ENCODE measurements at places on chromosomes 3 and 15.

GRCh38 chr3:13542142-13542541 is 6.8 kb upstream of the FBLN2 start:
- DNase-seq = no peak

DNA sequence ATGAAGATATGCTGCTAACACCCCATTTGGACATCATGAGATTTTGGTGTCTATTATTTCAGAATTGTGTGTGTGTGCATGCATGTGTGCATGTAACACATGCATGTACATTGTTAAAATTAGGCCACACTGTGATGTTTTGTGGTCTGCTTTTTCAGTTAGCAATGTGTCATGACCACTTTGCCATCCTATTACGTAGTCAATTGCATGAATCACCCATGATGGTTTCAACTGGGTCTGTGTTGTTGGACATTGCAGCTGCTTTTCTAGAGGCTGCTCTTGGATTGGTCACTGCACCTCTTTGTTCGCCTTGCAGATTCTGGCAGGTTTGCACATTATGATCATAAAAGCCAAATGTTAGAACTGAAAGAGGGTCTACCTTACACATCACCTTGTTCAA is 101.0 kb upstream of the THBS1 start:
- DNase-seq = no peak

DNA sequence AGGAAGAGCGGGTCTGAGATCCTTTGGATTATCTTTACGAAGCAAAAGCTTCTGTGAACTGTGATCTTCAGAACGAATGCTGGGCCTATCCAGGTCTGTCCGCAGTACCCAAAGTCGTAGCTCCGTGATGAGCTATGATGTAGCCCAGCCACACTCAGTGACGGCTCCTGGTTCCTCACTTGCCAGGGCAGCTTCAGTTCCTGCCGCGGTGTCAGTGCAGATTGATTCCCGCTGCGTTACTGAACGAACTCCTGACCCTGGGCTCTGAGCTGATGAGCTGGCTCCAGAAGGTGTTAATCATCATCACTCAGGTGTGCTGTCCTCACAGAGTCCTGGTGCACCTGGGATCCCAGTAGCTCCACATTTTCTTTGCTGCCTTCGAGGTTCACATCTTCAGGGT is 45.0 kb downstream of the TMEM44 start:
- no peak for DNase-seq

DNA sequence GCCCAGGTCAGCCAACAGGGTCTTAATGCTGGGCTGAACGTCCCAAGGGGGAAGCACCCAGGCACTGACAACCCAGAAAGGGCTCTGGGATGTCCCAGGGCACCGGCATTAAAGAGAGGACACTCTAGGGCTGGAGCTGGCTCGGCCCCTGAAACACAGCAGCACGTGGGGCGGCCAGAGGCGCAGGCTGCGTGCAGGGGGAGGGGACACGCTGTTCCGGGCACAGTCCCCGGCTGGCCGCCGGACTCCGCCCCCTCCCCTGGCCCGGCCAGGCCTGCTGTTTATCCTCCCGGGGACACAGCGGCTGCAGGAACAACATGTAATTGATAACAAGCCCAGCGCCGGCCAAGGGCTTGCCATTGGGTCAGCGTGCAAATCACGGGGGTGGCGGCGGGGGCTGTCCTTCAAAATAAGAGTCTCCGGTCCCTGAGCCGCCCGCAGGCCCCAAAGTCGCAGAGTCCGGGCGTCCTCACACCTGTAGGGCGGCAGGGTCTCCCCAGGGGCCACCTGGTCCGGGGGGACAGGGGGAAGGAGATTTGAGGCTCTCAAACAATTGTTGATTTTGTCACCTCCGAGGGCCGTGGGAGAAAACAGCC is 1.3 kb downstream of the KLF15 start:
- no peak for DNase-seq

- DNase-seq = no peak
Observed at GRCh38 chr3:157520485-157521150, 17.4 kb upstream of the VEPH1 start.

DNA sequence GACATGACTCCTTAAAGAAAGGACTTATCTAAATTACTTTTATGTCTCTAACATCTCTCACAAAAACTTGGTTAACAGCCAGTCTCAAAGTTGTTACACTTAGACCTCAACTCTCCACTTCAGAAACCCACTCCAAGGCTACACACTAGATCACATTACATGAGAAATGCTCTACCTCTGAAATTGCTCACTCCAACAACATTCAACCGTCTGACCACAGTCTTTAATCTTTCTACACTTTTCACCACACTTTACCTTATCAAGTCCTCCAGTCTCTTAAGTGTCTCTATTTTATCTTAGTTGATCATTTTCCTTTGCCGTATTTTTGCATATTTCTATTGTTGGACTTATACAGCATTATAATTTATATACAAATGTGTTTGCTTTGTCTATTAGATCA is 5.8 kb downstream of the SLC12A6 start:
- no peak for DNase-seq

- DNase-seq = peak; percentile 43
Observed at GRCh38 chr15:40894681-40895448, 615 bp downstream of the VPS18 start.

DNA sequence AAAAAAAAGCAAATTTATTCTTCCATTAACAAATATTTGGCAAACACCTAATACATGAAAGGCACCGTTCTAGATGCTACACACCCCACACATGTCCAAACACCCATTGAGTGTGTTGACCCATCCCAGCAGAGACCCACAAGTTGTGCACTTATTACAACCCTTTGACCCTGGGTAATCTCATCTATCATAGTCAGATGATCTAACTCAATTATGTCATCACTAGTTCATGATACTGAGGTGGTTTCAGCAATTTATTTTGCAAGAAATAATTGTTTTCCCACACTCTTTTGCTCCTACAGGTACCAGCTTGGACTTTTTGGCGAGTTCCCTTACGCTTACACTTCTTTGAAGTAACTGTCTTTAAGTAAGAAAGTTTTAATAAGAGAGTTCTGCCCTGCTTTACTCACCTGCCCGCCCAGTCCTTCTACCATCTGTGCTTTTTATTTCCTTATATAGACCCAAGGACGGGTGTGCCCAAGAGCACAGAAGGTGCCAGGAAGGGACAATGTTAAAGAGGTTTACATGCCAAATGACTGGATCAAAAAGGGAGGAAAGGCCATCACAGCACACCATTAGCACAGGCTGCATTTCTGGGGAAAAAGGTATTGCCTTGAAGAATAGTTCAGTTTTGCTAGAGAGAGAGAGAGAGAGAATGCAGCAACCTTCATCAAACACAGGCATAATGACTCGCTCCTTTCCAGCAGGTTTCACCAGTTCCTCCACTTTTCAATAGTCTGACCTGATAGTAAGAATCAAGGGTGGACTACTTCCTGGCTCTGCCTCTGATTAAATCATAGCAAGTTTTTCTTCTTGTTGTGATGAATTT is 54.5 kb upstream of the ATP11B start:
- DNase-seq = no peak

DNA sequence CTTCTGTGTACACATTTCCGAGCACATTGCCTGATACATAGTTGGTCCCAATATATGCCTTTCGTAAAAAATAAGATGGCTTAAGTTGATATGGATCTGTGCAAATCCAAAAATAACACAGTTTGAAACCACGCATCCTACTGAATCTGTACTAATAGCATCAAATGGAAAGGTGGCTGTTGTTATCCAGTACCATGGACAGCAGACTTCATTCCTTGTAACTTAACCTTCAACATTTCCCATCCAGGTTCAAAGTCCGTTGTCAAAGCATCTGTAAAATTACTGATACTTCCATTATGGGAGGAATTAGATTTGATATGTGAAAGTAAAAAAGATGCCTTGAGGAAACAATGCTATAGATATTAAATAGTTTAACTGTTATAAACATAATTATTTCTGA is 65.5 kb upstream of the C3orf49 start:
- DNase-seq = no peak

DNA sequence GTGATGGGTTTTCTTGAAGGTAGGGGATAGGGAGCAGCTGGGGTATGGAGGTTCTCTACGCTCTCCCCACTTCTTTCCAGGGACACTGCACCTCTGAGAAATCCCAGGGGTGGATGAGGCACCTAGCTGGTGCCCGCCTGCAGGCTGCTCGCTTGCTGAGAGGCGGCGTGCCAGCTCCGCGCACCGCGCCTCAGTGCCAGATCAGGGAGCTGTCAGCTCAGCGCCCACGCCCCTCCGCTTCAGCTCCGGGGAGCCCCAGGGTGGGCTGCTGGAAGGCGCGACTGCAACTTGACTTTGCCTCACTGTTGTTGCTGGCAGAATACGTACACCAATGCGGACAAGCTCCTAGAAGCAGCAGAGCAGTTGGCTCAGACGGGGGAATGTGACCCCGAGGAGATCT is 345.7 kb upstream of the UMPS start:
- DNase-seq = no peak

DNA sequence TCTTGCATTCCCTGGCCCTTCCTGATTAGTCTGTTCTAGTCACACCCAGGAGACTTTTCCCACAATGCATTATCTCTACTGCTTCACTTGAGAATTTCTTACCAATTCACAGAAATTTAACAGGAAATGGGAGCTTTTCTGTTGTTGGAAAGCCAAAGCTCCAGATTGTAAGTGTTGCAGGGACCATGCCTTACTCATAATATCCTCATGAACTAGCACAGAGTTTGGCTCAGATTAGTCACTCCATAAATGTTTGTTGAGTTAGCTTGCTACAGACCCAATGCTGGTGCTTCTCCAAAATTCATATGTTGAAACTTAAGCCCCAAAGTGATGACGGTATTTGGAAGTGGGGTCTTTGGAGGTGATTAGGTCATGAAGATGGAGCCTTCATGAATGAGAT is 232.6 kb downstream of the GAP43 start:
- no peak for DNase-seq

- no peak for DNase-seq
Observed at GRCh38 chr15:25859838-25860645, 3.1 kb downstream of the ATP10A start.

- no peak for DNase-seq
Observed at GRCh38 chr15:57923306-57923705, 142.2 kb downstream of the ALDH1A2 start.

DNA sequence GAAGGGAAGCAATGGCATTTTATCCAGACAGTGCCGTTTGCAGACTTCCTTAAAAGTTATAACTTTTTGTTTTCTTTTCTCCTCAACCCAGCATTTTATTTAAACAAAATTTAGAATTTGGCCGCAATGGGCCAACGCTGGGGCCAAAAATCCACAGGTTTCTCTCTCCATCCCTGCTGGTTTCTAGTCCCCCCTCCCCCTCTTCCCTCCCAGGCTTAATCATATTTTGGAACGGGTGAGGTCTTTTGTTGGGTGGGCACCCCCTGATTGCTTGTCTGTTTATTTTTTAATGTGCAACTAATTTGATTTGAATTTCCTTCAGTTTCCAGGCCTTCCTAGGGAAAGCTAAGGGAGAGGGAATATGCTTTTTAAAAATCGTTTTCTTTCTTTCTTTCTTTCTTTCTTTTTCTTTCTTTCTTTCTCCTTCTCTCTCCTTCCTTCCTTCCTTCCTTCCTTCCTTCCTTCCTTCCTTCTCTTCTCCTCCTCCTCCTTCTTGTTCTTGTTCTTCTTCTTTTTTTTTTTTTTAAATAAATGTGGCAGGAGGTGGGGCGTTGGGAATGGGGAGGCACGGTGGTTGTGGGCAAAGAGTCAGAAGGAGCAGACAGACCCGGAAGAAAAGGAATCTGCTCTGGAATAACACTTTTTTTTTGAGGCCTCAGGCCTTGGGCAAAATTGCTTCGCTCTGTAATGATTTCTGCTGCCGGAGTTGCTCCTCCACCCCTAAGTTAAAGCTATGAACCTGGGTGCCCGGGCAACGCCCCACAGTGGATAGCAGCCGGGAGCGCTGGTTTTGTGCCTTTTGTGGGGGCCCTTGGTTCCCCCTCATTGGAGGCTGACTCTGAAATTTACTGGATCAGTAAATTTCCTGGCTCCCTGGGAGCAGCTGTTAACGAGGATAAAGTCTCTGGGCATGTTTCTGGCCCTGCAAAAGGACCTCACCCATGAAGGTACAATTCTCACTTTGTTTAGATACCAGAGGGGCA is 1.9 kb downstream of the FNDC3B start:
- DNase-seq = no peak

DNA sequence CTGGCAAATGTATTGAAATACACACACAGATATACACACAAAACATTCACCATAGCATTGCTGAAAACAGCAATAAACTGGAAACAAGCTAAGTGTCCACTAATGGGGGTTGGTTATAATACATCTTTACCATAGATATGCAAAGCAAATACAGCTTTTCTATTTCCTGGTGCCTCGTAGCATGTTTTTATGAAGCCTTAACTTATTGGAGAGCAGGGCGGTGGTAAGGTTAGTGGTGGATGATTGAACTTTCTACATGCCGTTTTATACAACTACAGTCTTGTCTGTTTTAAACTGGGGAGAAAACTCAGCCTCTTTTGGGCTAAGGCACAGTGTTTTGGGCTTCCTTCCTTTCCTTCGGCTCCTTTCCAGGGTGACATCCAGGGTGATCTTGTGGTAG is 104.5 kb downstream of the NR2F2 start:
- DNase-seq = no peak

DNA sequence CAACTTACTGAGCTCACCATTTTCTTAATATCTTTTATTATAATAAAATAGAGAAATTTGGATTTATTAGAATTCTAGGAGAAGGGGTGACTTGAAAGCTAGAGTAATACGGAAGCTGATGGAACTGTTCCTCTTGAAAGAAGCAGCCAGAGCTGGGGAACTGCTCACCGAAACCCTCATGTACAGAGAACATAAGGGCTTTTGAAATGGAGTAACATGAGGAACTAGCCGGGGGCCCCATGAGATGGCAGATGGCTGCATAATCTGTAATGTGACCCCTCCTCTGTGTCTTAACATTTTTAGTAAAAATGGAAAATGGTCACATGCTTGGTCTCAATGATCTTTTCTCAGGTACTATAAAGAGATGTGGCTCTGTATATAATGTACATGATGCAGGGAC is 15.7 kb upstream of the DYNC1LI1 start:
- no peak for DNase-seq

DNA sequence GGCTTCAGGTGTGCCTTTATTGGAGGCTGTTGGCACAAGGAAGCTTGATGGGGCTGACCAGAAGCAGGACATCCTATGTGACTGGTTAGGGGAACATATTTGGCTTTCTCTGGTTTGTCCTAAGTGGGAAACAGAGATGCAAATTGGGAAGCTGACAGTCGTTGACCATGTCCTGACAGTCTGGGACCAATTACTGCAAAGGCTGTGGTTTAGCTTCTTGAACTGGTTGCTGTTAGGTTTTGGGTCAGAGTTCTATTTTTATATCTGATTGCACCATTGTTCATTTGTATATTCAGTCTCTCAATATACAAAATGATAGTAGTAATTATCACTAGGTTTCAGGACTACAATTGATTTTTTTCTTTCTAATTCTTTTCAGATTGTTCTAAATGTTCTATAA is 36.8 kb downstream of the SNTN start:
- DNase-seq = no peak

GRCh38 chr3:128799653-128800052 is 73.7 kb downstream of the RAB7A start:
- no peak for DNase-seq

Data from activated gamma-delta T cell treated with anti-CD3 and anti-CD28 coated beads, Interleukin-2, amount 50 U/mL, for 16 hours (primary cell).